Forelimb muscle (tissue), 1 donor: ENCODE measurements at places on chromosomes 11 and 22. TPM values are rescaled to one million over a fixed set of nuclear protein-coding genes. Genes with fewer than 3 reads are reported as not detected.
A peak's percentile ranks its signal among the peaks of the same experiment; 100 is the strongest.

DNA sequence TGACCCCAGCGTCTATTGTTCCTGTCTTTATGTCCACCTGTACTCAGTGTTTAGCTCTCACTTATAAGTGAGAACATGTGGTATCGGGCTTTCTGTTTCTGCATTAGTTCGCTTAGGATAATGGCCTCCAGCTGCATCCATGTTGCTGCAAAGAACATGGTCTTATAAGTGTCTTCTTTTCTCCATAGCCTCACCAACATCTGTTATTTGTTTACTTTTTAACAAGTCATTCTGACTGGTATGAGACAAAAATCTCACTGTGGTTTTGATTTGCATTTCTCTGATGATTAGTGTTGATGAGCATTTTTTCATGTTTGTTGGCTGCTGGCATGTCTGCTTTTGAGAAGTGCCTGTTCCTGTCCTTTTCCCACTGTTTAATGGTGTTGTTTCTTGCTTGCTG lies 21.7 kb upstream of the SLN start:
- DNase-seq: no peak

GATD1 gene
- polyA plus RNA-seq: 40.5 TPM

GRCh38 chr11:47342854-47343253 lies 9.6 kb downstream of the MYBPC3 start:
- DNase-seq: no peak

SYT7 gene
- 3.3 TPM for polyA plus RNA-seq

- peak; percentile 66 for DNase-seq
Observed at GRCh38 chr11:60363542-60364470, 14.5 kb upstream of the MS4A7 start.

TXN2 gene
- 107 TPM for polyA plus RNA-seq

DNA sequence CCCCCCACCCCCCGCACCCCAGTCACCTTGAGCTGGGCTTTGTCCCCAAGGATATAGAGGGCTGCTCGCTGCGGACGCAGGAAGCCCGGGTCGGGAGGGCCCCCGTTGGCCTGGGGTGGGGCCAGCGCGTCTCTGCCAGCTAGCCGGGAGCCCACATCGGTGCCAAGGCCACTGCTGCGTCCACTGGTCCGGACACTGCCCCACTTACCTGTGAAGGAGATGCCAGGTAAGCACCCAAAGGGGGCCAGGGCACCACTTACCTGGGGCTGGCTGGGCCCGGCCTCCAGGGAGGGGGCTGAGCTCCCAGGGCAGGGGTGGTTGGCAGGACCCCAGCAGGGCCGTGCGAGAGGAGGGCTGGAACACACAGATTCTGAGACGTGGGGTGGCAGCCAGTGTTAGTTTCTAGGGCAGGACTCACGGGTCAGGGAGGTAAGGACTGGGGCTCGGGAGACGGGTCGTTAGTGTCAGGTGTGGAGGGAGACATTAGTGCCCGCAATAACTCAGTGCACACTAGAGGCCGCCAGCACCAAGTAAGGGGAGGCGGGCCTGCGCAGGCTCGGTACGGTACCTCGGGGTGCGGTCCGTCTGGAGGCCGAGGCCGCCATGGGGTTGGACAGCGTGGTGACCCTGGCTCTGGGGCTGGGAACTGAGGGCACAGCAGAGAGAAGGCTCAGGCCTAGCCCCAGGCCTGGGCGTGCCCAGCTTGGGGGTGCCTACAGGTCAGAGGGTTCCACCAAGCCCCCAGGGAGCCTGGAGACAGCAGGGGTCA lies 18.2 kb downstream of the SBF1 start:
- no peak for DNase-seq

- no peak for DNase-seq
Observed at GRCh38 chr11:9808943-9809342, 145.1 kb downstream of the SWAP70 start.

GRCh38 chr11:114279792-114280546 lies 16.2 kb upstream of the NNMT start:
- no peak for DNase-seq

OR51E2 gene
- 0.83 TPM for polyA plus RNA-seq

PARVA gene
- 49.9 TPM for polyA plus RNA-seq

DNA sequence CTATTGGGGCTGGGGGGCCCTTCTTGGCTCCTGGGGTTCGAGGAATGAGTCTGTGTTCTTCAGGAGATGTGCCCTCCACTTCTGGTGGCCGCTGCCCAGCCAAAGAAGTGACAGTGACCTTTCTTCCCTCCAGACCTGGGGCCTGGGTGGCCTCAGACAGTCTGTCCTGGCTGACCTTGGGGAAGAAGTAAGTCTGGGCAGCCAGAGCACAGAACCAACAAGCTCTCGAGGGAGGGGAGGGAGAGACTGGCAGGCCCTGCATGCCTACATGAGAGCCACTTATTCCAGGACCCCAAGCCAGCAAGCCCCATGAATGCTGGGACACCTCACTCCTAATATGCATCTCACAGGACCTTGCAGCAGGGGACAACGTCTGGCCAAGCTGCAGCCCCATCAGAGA lies 27.1 kb upstream of the STK33 start:
- no peak for DNase-seq

- no peak for DNase-seq
Observed at GRCh38 chr11:32034680-32035079, 56.2 kb upstream of the RCN1 start.

GRCh38 chr11:44792171-44792570 lies 65.4 kb downstream of the TSPAN18 start:
- no peak for DNase-seq

- DNase-seq: no peak
Observed at GRCh38 chr11:128472128-128473089, 114.9 kb downstream of the ETS1 start.

- no peak for DNase-seq
Observed at GRCh38 chr11:36367806-36368680, 72.0 kb downstream of the PRR5L start.

DNA sequence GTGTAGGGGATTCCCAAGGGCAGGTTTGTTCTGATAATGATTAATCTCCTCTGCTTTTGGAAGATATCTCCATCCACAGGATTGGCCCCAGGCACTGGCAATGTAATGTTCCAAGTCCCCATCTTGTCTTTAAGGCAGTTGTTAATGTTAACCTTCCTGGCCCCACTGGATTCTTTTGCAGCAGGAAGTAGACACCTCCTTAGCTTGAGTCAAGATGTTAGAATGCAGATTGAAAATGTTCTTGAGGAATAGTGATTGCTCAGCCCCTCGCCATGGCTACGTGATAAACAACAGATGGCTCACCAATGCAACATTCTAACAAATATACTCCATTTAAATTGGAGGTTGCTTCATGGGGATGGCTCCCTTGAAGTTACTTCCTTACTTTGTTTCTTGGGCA lies 7.3 kb downstream of the HEPHL1 start:
- no peak for DNase-seq

- no peak for DNase-seq
Observed at GRCh38 chr11:108370990-108371389, 96.3 kb downstream of the C11orf65 start.

DNA sequence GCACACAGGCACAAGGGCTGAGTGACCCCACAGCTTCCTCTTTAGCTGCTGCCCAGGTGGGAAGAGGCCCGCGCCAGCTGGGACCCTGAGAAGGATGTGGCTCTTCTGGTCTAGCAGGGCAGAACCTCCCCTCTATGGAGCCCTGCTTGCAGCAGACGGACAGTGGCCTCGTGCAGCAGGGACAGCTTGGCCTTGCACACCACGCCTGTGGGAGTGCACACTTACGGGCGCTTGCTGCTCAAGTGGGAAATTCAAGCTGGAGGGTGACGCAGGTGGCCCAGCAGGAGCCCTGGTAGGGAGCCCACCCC lies 971.4 kb downstream of the BRD1 start:
- no peak for DNase-seq

- DNase-seq: no peak
Observed at GRCh38 chr22:43895986-43896645, 4.3 kb upstream of the PNPLA5 start.

GRCh38 chr11:102914238-102915043 lies 39.7 kb upstream of the MMP12 start:
- peak; percentile 2 for DNase-seq

DNA sequence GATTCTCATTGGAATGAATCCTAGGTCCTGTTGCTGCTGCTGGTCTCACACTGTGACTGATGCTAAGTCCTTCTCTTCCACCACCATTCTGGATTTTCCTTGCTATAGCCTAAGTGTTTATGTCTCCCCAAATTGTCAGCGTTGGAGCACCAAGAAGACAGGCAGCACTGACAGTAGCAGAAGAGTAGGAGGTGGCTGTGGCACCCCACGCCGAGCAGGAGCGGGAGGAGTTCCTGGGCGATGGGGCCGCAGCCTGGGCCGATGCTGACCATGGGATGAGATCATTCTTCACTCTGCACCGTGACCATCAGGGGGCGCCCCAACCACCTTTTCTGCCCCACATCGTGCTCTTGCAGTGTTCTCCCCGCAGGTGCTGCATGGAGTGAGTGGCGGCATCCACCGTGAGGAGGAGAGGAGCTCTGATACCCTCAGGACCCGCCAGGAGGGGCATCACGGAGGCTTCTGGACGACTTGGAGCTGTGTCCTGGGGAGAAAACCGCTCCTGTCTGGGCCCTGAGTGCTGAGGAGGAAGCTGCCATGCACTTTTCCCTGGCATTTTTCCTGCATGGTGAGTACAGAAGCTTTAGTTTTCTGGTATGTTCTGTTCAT lies 57.0 kb downstream of the LRRC74B start:
- DNase-seq: no peak

MEI1 gene
- 0.68 TPM for polyA plus RNA-seq

SLC22A9 gene
- polyA plus RNA-seq: not detected

- no peak for DNase-seq
Observed at GRCh38 chr11:120551191-120551590, 39.6 kb downstream of the GRIK4 start.

- DNase-seq: no peak
Observed at GRCh38 chr22:24407884-24408283, 19.5 kb upstream of the ADORA2A start.

GPR83 gene
- polyA plus RNA-seq: 0.23 TPM

- no peak for DNase-seq
Observed at GRCh38 chr11:11586465-11586864, 35.3 kb downstream of the GALNT18 start.

HPS5 gene
- polyA plus RNA-seq: 11.1 TPM

RAB39A gene
- polyA plus RNA-seq: 0.44 TPM

GRCh38 chr22:44701187-44701790 lies 715 bp upstream of the PRR5 start:
- DNase-seq: no peak

DNA sequence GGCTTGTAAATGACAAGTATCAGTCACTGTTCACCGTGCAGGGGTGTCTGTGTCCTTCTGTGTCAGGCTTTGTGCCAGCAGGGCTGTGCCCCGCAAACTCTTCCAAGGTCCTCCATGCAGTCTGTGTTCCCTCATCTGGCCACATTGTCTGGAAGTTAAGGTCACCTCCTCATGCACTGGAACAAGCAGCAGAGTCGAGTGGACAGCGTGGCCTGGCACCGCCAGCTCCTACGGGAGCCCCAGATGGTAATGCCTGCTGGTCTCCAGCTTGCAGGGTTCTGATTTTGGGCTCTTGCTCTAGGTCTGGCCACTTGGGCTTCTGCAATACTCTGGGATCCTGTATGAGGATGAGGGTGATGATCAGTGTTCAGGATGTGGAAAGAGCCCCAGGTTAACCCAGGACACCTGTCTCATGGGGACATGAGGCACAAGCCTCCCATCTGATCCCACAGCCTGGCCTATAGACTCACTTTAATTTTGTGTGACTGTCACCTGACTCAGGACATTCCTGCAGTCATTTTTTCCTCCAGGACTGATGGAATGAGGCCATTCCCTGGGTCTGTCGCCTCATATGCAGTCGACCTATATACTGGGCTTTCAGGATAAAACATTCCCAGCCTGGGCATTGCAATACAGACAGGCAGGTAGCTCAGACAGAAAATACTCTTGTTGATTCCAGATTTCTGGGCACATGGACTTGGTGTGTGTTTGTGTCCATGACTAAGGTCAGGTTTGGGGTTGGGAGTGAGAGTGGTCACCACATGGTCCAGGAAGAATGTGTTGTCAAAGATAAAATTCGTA lies 106.3 kb upstream of the TOP3B start:
- no peak for DNase-seq

OR8J3 gene
- not detected for polyA plus RNA-seq

DNA sequence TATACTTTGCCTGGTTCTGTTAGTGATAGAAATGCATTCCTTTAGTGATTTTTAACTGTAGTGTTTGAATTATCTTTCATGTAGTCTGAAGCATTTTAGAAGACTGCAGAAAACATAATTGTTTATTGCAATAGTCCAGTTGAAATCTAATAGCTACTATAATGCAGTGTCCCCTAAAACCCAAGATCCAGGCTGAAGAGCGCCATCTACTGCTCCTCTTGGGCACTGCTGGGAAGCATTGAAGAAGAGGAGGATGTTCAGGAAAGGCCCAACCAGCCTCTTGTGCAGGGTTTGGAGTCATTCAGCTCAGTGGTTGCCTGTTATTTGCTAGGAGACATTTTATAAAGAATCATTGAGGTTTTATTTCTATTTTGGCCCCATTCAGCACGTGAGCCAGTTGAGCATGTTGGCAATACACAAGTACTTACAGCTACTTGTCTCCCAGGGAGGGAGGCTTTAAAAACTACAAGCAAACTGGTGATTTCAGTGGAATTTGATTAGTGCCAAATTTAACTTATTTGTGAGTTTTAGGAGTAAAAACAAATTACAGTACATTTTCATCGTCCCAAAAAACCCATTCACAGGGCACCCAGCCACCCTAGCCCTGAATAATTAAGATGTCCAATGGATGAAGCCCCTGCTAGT lies 74.9 kb upstream of the HORMAD2 start:
- DNase-seq: peak; percentile 46

GRCh38 chr11:24896118-24896835 lies 399.4 kb downstream of the LUZP2 start:
- no peak for DNase-seq

DNA sequence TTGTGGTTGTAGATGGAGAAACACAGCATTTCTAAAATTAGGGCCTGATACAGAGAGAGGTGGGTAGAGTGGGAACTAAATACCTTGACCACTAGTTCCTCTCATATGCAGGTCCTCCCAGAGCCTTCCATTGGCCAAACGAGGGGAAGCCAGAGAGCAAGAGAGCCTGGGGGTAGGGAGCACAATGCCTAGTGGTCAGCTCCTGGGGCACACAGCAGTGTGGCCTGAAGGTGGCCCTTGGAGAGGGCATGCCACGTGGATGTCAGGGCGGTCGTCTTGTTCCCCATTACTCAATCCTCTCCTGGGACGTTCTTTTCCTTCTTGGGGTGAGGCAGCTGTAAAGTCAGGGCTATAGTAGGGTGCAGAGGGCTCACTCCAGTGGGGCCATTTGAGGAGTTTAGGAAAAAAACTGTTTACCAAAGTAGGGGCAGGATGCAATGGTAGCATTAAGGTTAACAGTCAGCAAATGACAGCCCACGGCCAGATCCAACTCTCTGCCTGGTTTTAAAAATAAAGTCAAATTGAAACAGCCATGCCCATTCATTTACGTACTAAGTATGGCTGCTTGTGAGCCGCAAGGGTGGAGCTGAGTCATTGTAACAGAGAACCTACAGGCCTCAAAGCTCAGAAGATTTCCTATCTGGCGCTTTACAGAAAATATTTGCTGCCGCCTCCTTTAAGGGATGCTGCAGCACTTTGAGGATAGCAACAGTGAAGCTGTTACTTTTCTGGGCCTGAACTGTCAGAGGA lies 7.6 kb downstream of the MYO18B start:
- no peak for DNase-seq

- DNase-seq: peak; percentile 13
Observed at GRCh38 chr11:5004424-5005274, 10.0 kb downstream of the OR51L1 start.
